ENCODE measurements at places on chromosomes 16 and 17.

- DNase-seq = no peak
Measured at GRCh38 chr17:81470944-81471817, 41.4 kb downstream of the ACTG1 start.

DNA sequence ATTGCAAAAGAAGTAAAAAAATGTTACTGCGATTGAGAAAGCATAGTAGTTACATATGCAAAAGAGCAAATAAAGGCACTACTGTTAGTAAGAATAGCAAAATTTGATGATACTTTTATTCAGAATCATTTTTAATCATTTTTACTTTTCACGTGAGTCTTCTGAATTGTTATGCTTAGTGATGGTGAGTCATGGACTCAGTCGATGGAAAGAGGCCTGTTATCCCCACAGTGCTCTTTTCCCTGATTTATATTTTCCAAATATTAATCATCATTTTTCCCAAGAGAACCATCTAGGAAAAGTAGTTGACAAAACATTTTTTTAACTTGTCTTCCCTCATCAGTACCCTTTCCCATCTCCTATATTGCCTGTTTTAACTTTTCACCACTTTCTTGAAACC is 181.1 kb downstream of the CHD9 start:
- no peak for DNase-seq

GRCh38 chr16:82044585-82044911 is 9.5 kb downstream of the HSD17B2 start:
- DNase-seq = no peak

- DNase-seq = no peak
Measured at GRCh38 chr17:61942085-61942484, 14.3 kb upstream of the INTS2 start.

DNA sequence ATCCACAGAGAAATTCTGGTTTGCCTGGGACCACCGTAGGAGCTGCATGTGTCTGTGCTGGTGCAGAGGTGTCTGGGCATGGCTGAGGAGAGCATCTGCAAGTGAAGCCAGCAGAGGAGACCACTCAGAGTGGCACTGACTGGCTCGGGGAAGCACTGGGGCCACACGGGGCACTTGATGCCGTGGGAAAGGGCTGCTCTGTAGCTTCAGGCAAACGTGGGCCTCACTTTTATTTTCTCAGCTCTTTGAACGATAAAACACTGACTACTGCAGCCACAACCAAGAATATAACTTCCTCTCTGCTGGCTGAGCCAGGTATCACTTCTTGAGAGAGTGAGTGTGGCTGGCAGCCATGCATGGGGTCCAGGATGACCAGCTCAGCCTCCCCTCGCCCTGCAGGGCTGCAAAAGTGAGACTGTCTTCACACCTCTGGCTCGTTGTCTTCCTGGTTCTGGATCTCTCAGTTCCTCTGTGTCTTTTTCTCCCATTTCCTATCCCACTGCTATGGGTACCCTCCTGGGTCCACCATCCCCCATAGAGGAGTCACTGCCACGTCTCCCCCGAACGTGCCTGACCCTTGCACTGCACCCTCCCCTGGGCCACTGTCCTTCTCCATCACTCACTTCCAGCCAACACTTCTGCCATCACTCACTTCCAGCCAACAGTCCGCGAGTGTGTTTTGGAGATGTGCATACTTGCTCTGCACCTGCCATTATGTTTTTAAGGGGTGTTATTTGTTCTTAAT is 201.4 kb upstream of the CHMP6 start:
- no peak for DNase-seq

DNA sequence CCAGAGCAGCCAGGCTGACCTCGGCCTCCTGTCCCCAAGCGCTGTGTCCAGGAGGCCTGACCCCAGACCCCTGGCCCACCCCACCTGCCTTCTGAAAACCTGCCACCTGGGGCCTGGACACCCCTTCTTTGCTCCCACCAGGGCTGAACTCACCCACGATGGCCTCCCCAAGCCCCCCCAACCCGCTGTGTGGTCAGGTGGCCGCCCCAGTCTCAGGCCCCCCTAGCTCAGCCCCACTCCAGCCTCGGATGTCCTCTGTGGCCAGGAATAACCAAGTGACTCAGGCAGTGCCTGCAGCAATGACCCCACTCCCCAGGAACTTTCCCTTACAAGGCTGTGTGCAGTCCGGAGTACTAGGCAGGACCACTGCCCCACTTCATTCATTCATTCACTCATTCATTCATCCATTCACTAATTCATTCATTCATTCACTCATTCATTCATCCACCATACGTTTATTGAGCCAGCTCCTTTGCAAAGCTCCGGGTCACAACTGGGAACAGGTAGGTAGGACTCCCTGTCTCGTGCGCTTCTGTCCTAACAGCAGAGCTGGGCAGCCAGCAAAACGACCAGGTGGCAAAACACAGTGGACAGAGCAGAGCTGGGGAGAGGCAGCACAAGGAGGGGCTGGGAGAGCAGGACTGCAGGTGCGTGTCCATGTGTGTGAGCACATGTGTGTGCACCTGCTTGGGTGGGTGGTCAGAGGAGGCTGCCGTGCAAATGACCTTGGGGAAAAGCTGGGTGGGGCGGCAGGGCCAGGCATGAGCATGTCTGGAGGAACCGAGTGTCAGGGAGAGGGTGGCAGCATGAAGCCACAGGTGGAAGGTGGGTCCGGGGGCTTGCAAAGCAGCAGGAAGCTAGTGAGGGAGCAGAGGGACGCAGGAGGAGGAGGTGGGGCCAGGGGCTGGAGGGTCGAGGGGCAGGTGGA is 75.8 kb upstream of the CBX4 start:
- no peak for DNase-seq

- DNase-seq = no peak
Measured at GRCh38 chr16:68367030-68367429, 56.2 kb downstream of the PRMT7 start.

GRCh38 chr17:8150194-8151119 is 1.7 kb downstream of the PER1 start:
- DNase-seq = no peak

DNA sequence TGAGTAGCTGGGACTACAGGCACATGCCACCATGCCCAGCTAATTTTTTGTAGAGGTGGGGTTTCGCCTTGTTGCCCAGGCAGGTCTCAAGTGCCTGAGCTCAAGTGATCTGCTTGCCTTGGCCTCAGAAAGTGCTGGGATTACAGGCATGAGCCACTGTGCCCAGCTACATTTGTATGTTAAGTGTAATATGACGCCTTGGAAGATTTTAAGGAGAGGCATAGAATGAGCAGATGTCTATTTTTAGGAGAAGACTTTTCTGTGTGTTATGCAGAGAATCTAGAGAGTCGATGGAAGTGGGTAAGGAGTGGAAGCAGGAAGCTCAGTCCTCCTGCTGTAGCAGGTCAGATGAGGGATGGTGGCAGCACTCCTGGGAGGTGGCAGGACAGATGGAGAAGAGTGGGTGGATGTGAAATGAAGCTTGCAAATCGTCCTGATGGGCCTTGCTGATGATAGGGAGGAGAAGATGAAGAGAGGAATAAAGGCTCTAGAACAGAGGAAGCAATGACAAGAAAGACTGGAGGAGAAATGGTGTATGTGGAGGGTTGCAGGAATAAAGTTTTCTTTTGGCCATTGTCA is 125.3 kb downstream of the SHISA6 start:
- DNase-seq = no peak

- peak; percentile 69 for DNase-seq
Measured at GRCh38 chr17:77124192-77124889, 16.4 kb upstream of the SEC14L1 start.

- peak; percentile 91 for DNase-seq
Measured at GRCh38 chr17:693791-694638, 20.6 kb downstream of the VPS53 start.

DNA sequence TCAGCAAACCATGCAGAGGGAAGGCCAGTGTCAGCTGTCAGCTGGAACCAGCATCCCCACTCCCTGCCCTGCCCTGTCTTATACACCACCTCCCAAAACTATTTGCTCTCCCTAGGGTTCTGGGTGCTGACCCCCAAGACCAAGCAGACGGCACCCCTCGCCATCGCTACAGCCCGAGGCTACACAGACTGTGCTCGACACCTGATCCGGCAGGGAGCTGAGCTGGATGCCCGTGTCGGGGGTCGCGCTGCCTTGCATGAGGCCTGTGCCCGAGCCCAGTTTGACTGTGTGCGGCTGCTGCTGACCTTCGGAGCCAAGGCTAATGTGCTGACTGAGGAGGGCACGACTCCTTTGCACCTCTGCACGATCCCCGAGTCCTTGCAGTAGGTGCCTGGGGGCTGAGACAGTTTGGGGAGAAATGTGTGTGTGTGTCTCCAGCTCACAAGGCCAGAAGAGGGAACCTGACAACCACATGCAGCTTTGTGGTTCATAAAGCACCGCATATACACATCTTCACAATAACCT is 1.5 kb downstream of the ASB16 start:
- no peak for DNase-seq

DNA sequence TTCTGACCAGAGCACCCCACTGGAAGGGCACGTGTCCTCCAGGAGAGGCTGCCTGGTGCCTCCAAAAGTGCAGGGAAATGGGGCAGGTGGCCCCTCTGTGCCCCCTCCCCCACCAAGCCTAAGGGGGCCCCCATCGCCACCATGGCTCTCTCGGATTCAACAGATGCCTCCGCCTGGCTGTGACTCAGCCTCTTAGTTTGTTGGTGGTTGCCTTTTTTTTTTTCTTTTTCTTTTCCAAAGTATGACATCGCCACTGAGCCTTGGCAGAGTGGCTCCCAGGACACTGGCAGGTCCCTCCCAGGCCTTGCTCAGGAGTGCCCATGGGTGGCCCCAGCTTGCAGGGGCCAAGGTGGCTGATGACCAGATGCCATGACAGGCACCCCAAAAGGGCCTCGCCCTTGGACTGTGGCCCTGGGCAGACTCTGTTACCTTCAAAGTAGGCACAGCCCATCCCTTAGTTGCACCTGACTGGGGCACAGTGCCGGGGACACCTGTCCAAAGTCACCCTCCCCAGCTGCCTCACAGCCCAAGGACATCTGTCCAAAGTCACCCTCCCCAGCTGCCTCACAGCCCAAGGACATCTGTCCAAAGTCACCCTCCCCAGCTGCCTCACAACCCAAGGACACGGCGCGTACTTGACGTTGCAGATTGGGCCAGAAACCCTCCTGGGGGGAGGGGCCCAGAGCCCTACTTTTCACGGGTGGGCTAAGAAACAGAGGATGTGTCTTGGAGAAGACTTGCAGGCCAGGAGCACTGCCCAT is 29.6 kb downstream of the NPTX1 start:
- DNase-seq = no peak

DNA sequence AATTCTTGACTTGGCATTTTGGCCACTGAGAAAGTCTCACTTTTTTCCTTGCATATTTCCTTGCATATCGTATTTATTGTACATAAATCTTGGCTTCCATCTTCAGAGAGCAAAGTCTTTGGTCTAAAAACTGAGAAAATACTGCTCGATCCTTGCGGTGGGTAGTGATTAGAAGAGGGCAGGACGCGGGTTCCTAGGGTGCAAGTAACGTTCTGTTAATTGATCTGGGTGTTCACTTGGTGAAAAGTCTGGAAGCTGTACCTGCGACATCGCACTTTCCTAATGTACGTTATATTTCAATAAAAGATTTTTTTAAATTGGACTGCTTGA is 758 bp upstream of the UBALD2 start:
- DNase-seq = no peak

- DNase-seq = no peak
Measured at GRCh38 chr16:24698308-24698707, 31.1 kb upstream of the TNRC6A start.

- DNase-seq = no peak
Measured at GRCh38 chr17:28747051-28747691, 3.4 kb downstream of the TRAF4 start.

DNA sequence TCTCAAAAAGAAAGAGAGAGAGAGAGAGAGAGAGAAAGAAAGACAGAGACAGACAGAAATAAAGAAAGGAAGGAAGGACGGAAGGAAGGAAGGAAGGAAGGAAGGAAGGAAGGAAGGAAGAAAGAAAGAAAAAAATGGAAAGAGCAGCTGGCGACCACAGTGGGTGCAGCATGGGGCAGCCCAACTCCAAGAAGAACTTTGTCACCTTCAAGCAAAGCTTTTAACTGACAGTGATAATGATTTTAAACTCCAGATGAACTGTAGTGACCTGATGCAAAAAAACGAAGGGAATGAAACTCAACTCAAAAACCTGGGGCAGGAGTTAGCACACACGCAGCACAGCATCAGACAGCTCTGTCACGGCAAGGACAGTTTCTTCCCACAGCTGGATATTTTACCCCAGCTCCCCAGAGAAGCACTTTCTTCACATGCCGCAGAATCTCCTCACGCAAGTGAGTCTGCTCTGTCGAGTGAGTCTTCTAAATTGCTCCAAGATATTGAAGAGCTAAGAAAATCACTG is 5.0 kb upstream of the ARHGAP17 start:
- no peak for DNase-seq

- DNase-seq = no peak
Measured at GRCh38 chr17:31538080-31538762, 146.7 kb downstream of the RAB11FIP4 start.

DNA sequence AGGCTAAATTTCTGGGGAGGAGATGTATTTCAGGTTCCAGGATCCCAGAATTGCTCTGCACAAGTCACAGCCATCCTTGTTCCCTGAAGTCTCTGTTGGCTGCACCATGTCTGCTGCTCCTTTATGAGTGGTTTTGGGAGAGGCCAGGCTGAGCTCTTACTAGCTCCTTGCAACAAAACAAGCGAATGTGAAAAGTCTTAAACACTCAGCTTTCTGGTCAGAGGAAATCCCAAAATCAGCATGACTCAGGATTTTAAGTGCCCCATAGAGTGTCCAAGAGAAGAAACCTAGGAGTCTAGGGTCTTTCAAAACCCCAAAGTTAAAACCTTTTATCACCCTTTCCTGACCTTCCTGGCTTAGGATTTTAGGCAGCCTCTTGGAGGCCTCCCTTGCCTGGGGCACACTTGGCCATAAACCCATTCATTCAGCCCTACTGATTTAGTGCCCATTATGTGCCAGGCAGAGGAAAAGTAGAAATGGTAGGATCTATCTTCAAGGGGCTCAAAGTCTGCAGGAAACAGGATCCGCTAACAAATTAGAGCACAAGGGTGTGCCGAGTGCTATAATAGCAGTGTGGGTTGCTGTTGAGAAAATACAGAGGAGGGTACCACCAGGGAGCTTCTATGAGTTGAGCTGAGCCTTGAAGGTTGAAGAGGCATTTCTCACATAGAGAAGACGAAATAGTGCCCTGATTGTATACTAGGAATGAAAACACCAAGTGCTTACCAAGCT is 36.9 kb downstream of the SOST start:
- no peak for DNase-seq

DNA sequence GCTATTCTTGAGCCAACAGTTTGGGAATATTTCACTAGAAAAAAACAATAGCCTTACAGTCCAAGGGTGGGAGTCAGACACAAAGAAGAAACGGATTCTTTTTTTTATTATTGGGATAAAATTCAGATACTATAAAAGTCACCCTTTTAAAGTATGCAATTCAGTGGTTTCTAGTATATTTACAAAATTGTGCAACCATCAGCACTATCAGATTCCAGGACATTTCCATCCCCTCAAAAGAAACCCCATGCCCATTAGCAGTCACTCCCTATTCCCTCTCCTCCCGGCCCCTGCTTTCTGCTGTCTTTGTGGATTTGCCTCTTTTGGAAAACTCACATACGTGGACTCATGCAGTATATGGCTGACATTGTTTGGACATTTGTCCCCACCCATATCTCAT is 134.4 kb downstream of the C16orf95 start:
- no peak for DNase-seq

- DNase-seq = no peak
Measured at GRCh38 chr16:75745823-75746222, 19.5 kb upstream of the CPHXL start.
